ENCODE measurements at places on chromosomes 1 and 21. TPM values are rescaled to one million over a fixed set of nuclear protein-coding genes. Genes with fewer than 3 reads are reported as not detected.

TRIM33 gene
- total RNA-seq, result 64.8 TPM

ASPM gene
- 95.5 TPM for total RNA-seq

CTH gene
- total RNA-seq, result 18.6 TPM

- DNase-seq, result no peak
Measured at GRCh38 chr21:38995731-38996130, 187.5 kb downstream of the PSMG1 start.

- DNase-seq, result peak; percentile 43
Measured at GRCh38 chr1:156602557-156602993, 1.3 kb upstream of the GPATCH4 start.

DNA sequence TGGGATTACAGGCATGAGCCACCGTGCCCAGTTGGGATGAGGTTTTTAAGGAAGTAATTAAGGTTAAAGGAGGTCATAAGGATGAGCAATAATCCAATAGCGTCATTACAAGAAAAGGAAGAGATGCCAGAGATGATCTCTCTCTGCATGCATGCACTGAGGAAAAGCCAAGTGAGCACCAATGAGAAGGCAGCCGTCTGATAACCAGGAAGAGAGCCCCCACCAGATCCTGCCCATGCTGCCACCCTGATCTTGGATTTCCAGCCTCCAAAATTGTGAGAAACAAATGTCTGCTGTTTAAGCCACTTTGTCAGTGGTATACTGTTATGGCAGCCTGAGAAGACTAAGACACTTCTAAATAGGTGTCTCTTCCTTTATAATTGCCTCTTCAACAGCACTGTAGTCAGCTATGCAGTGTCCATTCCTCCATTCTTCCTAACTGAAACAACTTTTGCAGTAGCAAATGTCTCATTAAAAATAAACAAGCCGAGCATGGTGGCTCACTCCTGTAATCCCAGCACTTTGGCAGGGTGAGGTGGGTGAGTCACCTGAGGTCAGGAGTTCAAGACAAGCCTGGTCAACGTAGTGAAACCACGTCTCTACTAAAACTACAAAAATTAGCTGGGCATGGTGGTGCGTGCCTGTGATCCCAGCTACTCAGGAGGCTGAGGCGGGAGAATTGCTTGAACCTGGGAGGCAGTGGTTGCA lies 216.2 kb upstream of the RUNX1 start:
- DNase-seq, result no peak

DNA sequence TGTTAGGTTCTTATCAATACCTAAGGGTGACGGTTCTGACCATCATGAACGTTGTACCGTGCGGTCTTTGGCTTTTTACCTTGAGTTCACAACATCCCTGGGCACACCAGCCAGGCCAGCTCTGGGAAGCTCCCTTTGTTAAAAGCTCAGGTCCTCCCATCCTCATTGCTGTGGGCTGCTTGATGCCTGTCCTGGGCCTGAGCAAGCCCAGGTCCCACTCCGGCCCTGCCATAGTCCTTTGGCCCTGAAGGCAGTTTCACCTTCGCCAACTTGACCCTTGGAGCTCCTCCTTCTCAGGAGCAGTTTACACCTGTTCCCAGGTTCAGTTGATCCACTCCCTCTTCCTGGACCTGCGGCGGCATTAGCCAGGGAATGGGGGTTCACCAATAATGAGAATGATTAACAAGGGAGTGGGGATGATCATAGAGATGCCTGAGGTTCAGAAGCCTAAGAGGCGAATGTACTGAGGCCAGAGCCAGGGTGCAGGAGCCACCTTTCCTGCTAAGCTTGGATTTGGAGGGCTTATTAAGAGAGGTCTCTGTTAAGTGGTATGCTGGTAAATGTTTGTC lies 40.2 kb downstream of the DHCR24 start:
- DNase-seq, result no peak

GRCh38 chr21:28423521-28424190 lies 569.0 kb downstream of the LTN1 start:
- no peak for DNase-seq

- DNase-seq, result no peak
Measured at GRCh38 chr1:112689196-112689841, 14.9 kb downstream of the MOV10 start.

DNA sequence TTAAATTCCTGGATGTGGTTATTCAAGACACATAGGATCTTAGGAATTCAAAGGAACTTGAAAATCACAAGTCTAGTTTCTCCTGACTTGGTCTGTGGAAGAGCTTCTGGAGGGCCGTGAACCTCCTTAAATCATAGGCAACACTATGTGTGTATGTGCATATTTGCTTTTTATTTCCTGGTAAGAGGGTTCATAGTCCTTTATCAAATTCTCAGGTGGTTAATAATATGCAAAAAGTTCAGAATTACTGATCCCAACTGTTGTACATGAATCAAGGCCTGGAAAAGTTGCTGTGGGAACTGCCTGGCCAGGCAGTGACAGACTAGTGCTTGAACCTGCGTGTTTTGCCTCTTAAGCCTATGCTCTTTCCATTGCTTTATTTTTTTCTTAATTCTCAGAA lies 12.9 kb downstream of the MTR start:
- no peak for DNase-seq

DNA sequence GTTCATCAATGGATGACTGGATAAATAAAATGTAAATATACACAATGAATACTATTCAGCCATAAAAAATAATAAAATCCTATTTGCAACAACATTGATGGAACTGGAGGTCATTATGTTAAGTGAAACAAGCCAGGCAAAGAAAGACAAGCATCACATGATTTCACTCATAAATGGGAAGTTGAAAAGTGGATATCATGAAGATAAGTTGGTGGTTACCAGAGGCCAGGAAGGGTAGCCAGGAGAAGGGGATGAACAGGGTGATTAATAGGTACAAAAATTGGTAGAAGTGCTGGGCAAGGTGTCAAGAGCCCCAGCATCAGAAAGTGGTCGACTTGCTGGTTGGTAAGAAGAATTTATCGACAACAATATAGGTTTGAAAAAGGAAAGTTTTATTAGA lies 1.3 kb upstream of the PARK7 start:
- DNase-seq, result no peak

GRCh38 chr1:223748405-223748772 lies 36.0 kb downstream of the CAPN2 start:
- DNase-seq, result no peak

Data from neural progenitor cell (in vitro differentiated cells).